Lower lobe of right lung (tissue), 2 donors: ENCODE measurements at places on chromosomes 12 and 14. TPM values are rescaled to one million over a fixed set of nuclear protein-coding genes. Genes with fewer than 3 reads are reported as not detected.

Gene CLEC1B
- 0.95 TPM for total RNA-seq

Gene PRH2
- not detected for total RNA-seq

DNA sequence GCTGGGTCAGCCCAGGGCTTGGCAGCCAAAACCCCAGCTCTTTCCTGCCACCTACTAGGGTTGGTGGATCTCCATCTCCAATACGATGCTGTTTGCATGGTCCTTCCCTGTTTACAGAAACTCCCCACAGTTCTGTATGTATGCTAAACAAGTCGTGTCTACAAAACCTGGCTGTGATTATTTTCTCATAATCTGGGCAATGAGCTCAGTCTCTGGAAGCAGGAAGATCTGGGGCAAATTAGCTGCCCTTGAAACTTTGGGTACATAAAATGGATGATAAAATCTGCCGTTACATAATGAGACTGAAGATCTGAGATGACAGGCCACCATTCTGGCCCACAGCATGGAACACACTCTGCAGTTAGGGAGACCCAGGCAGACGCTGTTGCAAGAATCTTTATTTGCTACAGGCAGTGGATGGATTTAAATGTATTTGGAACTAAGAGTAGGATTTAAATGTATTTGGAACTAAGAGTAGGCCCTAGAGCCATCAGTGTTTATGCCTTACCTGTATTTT lies 31.7 kb downstream of the ACADS start:
- H3K4me3 ChIP-seq, result no peak overlapping the region
- peaks cover 14% of the 10 kb centered on the region for H3K36me3 ChIP-seq
- no peak for DNase-seq
- H3K27ac ChIP-seq, result no peak overlapping the region

GRCh38 chr12:30043151-30043847 lies 259.6 kb upstream of the TMTC1 start:
- no peaks in the 10 kb centered on the region for H3K4me1 ChIP-seq
- no peak overlapping the region for H3K4me3 ChIP-seq
- no peaks in the 10 kb centered on the region for H3K27me3 ChIP-seq
- no peak overlapping the region for H3K27ac ChIP-seq

DNA sequence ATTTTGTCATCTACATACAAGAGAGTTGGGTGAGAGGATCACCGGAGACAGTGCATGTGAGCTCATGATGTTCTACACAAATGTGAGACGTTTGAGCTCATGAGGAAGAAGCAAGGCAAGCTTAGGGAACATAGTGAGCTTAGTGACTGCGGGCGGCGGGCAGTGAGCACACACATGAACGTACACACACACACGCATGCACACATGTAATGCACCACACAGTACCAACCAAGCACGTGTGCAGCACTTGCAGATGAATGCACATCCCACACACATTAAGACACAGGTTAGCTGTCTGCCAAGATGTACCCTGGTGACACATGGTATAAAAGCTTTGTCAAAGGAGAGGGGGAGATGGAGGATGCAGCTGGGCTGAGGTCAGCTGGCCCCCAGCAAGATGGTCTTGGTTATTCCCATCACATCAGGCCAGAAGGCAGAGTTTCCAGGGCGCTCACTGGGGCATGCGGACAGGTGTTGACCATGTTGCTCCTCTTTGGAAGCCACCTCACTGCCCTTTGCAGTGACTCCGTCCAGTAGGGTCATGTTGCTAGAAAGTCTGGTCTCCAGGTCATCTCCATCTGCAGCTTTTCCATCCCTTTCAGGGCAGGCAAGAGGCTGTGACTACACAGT lies 8.7 kb upstream of the CACNA2D4 start:
- peaks cover 19% of the 10 kb centered on the region for H3K27me3 ChIP-seq
- no peaks in the 10 kb centered on the region for H3K4me1 ChIP-seq

GRCh38 chr12:44765796-44766195 lies 110.3 kb downstream of the NELL2 start:
- H3K4me1 ChIP-seq, result no peaks in the 10 kb centered on the region
- no peaks in the 10 kb centered on the region for H3K27me3 ChIP-seq
- no peak overlapping the region for H3K27ac ChIP-seq
- H3K36me3 ChIP-seq, result no peaks in the 10 kb centered on the region
- no peak for DNase-seq

GRCh38 chr14:68928770-68929550 lies 50.1 kb downstream of the ACTN1 start:
- DNase-seq, result no peak
- H3K4me1 ChIP-seq, result peaks cover 34% of the 10 kb centered on the region
- H3K4me3 ChIP-seq, result no peak overlapping the region
- no peaks in the 10 kb centered on the region for H3K27me3 ChIP-seq

DNA sequence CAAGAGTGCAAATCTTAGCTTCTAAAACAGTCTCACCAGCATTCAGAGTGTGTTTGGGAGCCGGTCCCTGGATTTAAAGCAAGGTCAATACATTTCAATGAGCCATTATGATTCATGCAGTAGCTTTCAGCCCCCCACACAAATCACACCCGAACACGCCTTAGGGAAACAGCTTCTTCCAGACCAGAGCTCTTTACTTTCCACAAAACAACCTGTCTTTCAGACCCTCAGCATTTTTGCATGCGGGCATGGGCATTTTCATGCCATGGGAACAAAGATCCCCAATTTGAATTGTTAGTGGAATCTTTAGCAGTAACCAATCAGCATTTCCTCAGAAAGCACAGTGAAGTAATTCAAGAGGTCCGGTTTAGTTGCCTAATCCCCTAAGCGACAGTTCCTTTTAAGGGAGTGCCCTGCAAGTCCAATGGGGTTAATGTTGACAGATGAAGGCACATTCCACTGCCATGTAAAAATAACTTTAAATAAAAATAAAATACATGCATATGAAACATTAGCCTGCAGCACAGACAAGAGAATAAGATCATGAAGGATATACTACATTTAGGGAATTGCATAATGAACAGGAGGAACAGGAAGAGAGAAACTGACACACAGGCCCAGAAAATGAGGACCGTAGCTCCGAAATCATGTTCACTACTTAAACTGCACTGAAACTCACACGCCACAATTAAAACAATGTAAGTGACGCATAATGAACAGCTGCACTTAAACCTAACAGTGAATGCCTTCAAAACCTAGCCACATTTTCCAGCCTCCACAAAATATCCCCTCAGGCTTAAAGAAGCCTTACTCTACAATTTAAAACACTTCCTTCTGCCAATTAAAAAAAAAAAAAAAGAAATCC lies 4.0 kb downstream of the VPS37B start:
- H3K36me3 ChIP-seq, result no peaks in the 10 kb centered on the region
- peaks cover 82% of the 10 kb centered on the region for H3K4me1 ChIP-seq
- H3K27me3 ChIP-seq, result no peaks in the 10 kb centered on the region
- H3K4me3 ChIP-seq, result peak overlapping the region; percentile 2
- H3K27ac ChIP-seq, result peak overlapping the region; percentile 94
- DNase-seq, result no peak

DNA sequence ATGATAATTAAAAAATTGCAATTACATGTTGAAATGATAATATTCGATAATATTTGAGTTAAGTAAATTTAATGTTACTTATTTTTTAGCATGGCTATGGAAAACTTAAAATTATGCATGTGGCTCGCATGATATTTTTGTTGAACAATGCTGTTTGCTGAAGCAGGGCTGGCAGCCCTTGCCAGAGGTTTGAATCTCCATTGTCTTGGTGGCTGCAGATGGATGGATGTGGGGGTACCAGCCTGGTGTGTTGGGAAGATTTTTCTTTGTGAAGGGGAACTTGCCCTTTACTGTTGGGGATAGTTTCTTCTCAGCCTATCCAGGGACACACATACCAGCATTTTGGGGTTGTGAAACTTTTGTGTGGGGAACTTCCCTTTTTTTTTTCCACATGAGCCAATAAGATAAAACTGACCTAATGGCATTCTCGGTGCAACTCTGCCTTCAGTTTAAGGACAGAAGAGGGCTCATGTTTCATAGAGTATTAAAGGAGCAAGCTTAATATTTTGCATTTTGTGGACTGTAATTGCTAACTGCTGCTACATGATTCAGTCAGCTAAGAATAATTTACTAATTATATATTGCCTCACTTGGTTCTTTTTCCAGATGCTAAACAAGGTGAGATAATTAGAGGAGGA lies 8.8 kb downstream of the RASSF3 start:
- H3K27ac ChIP-seq, result no peak overlapping the region
- no peak for DNase-seq
- H3K36me3 ChIP-seq, result peaks cover 8% of the 10 kb centered on the region
- no peak overlapping the region for H3K4me3 ChIP-seq

GRCh38 chr12:94831081-94831751 lies 172.3 kb downstream of the NDUFA12 start:
- no peaks in the 10 kb centered on the region for H3K27me3 ChIP-seq
- no peaks in the 10 kb centered on the region for H3K36me3 ChIP-seq
- peaks cover 33% of the 10 kb centered on the region for H3K4me1 ChIP-seq
- no peak for DNase-seq

Gene ZFC3H1
- 57.1 TPM for total RNA-seq

DNA sequence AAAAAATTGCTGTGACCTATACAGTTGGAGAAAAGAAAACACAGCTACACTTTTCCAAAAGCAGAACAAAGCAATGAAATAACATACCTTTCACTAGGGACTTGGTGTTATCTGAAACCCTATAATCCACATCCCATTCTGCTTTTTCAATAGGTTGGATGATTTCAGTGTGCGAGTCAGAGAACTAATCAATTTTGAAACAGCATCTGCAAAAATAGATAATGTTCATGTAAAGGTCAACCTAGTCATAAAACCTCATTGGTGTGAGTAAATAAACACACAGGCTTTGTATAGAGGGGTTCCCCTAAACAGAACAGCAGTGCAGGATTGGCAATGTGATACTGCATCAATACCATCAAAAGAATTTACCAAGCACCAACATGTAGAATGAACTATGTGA lies 173.0 kb upstream of the G2E3 start:
- H3K4me3 ChIP-seq, result no peak overlapping the region
- H3K27me3 ChIP-seq, result no peaks in the 10 kb centered on the region
- no peak for DNase-seq

GRCh38 chr12:455821-456220 lies 3.9 kb upstream of the B4GALNT3 start:
- no peak overlapping the region for H3K4me3 ChIP-seq
- no peaks in the 10 kb centered on the region for H3K36me3 ChIP-seq
- peaks cover 25% of the 10 kb centered on the region for H3K27me3 ChIP-seq

Gene RPL10L
- not detected for total RNA-seq

DNA sequence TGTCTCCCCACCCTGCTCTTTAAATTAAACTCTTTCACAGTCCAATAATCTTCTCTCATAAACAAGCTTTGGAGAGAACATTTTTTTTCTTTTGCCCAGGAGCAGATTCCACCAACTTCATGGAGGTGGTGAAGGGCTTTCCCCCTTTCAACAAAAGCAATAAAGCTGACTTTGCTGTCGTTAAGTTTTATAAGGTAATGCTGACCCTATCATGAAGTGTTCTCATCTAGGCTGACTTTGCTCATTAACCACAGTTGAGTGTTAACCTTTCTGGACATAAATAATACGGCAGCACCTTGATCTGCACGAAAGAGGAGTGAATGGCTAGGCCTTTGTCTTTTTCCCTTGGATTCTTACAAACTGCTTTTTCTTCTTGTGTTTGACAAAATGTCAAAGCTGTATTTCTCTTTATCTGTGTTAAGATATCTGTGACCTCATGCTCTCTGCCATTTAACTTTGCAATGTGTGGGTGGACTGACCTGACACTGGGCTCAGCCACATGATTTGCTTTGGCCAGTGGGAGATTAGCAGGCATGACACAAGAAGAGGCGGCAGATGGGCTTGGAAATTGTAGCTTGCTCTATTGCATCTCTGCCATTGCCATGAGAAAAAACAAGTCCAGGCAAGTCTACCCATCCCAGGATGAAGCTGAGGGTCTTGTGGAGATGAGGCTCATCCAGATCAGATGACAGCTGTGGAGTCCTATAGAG lies 470.9 kb upstream of the CCDC196 start:
- H3K27ac ChIP-seq, result no peak overlapping the region
- no peak overlapping the region for H3K4me3 ChIP-seq
- H3K27me3 ChIP-seq, result no peaks in the 10 kb centered on the region
- H3K36me3 ChIP-seq, result no peaks in the 10 kb centered on the region
- no peak for DNase-seq

- no peaks in the 10 kb centered on the region for H3K27me3 ChIP-seq
- no peak overlapping the region for H3K27ac ChIP-seq
- no peak overlapping the region for H3K4me3 ChIP-seq
- H3K4me1 ChIP-seq, result no peaks in the 10 kb centered on the region
- no peak for DNase-seq
Measured at GRCh38 chr14:41986700-41987099, 380.0 kb downstream of the LRFN5 start.

GRCh38 chr14:93683226-93683625 lies 105.1 kb downstream of the PRIMA1 start:
- no peaks in the 10 kb centered on the region for H3K36me3 ChIP-seq
- no peaks in the 10 kb centered on the region for H3K27me3 ChIP-seq
- H3K4me1 ChIP-seq, result no peaks in the 10 kb centered on the region

DNA sequence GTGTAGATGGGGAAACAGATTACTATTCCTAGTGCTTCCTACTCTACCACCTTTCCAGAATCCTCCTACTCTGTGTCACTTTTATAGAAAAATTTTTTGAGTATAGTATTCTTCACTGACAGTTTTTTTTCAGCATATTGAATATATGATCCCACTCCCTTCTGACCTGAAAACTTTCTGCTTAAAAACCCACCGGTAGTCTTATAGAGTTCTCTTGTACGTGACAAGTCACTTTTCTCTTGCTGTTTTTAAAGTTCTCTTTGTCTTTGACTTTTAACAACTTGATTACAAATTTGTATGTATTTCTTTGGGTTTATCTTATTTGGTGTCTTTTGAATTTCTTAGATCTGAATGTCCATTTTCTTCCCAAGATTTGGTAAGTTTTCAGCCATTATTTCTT lies 133.6 kb upstream of the SLC38A2 start:
- no peaks in the 10 kb centered on the region for H3K27me3 ChIP-seq
- no peak overlapping the region for H3K4me3 ChIP-seq
- no peak overlapping the region for H3K27ac ChIP-seq
- H3K4me1 ChIP-seq, result no peaks in the 10 kb centered on the region

- H3K27me3 ChIP-seq, result no peaks in the 10 kb centered on the region
- no peak overlapping the region for H3K4me3 ChIP-seq
- no peak for DNase-seq
Measured at GRCh38 chr14:33680873-33681272, 270.0 kb downstream of the EGLN3 start.

Gene LIN7A
- 14.6 TPM for total RNA-seq

Gene GZMH
- total RNA-seq, result 7.5 TPM

DNA sequence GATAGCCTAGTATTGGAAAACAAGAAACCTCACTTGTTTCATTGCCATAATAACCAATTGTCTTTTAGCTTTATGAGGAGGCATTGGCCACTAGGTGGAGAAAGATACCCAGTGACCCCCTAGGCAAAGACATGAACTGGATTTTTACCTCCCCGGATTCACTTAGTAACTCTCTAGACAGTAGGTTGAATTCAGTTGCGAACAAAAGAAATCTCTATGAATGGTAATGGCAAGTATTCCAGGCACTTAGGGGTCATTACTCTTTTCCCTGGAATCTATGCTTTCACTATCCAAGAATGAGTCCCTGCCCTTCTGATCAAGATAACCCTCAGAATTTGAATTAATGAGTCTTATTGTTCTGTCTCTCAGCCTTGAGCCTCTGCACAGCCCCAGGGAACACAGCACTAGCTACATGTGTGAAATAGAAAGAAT lies 29.5 kb upstream of the RHOJ start:
- H3K27me3 ChIP-seq, result no peaks in the 10 kb centered on the region
- DNase-seq, result no peak
- no peaks in the 10 kb centered on the region for H3K36me3 ChIP-seq
- H3K27ac ChIP-seq, result no peak overlapping the region

GRCh38 chr14:93984070-93984469 lies 7.7 kb upstream of the ASB2 start:
- peak; percentile 26 for DNase-seq
- H3K27ac ChIP-seq, result no peak overlapping the region
- H3K27me3 ChIP-seq, result peaks cover 5% of the 10 kb centered on the region
- H3K4me1 ChIP-seq, result no peaks in the 10 kb centered on the region

- H3K36me3 ChIP-seq, result no peaks in the 10 kb centered on the region
- H3K4me1 ChIP-seq, result no peaks in the 10 kb centered on the region
- H3K27ac ChIP-seq, result no peak overlapping the region
- H3K27me3 ChIP-seq, result no peaks in the 10 kb centered on the region
Measured at GRCh38 chr14:86003998-86004397, 474.1 kb downstream of the FLRT2 start.
